CD4-positive, CD25-positive, alpha-beta regulatory T cell (primary cell): ENCODE measurements at places on chromosomes 5 and 9.

GRCh38 chr5:55911784-55912653 lies 60.9 kb downstream of the IL31RA start:
- DNase-seq, result no peak

GRCh38 chr5:79235634-79236361 lies at the start of gene JMY:
Gene JMY (plus strand): TSS chr5:79236131. CDS start chr5:79236651, 520 bp downstream.
- peak; percentile 86 for DNase-seq

DNA sequence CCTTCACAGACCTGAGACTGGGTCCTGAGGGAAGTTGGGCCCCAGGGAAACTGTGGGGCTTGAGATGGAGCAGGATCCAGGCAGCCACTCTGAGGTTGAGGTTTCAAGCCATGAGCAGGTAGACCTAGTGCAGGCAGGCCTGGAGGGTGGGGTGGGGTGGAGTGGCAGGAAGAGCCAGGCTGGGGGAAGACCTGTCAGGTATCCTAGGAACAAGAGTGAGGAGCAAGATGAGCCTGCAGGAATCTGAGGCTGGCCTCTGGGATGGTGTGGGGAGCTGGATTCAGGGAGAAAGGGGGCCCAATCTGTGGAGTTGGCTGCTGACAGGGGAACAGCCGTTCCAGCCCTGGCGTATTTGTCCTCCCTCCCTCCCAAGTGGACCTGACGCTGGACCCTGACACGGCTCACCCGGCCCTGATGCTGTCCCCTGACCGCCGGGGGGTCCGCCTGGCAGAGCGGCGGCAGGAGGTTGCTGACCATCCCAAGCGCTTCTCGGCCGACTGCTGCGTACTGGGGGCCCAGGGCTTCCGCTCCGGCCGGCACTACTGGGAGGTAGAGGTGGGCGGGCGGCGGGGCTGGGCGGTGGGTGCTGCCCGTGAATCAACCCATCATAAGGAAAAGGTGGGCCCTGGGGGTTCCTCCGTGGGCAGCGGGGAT lies 9.8 kb downstream of the RACK1 start:
- no peak for DNase-seq

- no peak for DNase-seq
Observed at GRCh38 chr5:90015584-90016018, 394.0 kb downstream of the CETN3 start.

DNA sequence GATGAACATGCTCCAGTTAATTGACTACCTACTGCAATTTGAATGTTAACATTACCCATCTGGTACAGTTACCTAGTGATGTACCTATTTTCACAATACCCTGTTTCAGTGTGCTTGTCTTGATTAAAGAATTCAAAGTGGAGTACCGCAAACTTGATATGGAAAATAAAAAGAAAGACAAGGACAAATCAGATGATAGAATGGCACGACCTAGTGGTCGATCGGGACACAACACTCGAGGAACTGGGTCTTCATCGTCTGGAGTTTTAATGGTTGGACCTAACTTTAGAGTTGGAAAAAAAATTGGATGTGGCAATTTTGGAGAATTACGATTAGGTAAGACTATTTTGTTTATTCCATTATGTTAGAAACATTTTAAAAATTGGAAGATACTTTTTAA lies 33.5 kb downstream of the CSNK1G3 start:
- peak; percentile 34 for DNase-seq

GRCh38 chr5:150060471-150060870 lies 25.9 kb downstream of the CSF1R start:
- DNase-seq, result no peak

GRCh38 chr5:16669776-16670175 lies 53.0 kb upstream of the RETREG1 start:
- no peak for DNase-seq

- DNase-seq, result no peak
Observed at GRCh38 chr9:18811171-18811570, 221.8 kb downstream of the SAXO1 start.

DNA sequence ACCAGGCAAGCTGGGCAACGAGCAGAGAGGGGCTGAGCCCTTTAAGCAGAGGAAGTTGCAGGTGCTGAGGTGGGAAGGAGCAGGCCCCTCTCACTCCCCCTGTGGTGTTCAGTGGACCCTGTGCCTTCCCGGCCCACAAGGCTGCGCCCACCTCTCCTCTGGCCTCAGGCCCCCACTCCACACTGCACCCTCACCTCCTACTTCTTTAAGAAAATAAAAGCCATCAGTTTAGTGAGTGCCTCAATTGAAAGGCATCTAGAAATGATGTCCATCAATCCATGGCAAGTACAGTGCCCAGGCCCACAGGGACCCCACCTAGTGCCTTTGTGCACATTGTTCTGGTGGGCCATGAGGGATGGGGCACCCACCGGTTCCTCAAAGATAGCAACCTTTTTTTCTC lies 158.0 kb downstream of the PAX5 start:
- DNase-seq, result no peak

DNA sequence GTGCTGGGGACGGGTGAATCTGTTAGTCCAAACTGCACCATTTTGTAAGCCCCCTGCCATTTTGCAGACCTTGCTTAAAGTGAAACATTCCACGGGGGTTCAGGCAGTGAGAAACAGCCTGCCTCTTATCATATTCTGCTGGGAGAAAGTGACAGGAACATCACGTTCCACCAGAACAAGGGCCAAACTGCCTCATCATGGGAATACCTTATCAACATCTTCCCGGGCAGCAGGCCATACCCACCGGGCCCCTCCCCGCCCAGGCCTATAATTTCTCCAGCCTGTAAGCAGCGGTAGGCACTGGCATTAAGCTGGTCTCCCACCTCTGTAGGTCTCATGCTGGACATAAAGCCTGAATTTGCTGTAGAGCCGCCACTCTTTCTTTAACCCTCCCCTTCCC lies 1.5 kb upstream of the CFAP77 start:
- DNase-seq, result no peak

DNA sequence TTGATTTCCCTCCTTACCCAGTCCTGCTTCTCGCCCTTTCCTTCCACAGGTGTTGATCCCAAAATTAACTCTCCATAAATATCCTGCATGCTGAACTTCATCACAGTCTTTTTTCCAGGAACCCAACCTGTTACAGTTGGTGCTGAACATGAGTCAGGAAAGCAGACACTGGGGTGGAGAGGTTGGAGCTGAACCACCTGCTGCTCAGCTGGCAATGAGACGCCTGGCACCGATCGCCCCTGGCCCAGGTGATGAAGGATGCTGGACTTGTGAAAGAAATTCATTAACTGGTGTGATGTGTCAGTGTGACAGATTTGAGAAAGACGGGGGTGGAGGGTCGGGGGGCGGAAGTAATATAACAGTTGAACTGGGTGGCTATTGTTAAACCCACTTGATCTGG lies 30.6 kb downstream of the CPLX2 start:
- no peak for DNase-seq

DNA sequence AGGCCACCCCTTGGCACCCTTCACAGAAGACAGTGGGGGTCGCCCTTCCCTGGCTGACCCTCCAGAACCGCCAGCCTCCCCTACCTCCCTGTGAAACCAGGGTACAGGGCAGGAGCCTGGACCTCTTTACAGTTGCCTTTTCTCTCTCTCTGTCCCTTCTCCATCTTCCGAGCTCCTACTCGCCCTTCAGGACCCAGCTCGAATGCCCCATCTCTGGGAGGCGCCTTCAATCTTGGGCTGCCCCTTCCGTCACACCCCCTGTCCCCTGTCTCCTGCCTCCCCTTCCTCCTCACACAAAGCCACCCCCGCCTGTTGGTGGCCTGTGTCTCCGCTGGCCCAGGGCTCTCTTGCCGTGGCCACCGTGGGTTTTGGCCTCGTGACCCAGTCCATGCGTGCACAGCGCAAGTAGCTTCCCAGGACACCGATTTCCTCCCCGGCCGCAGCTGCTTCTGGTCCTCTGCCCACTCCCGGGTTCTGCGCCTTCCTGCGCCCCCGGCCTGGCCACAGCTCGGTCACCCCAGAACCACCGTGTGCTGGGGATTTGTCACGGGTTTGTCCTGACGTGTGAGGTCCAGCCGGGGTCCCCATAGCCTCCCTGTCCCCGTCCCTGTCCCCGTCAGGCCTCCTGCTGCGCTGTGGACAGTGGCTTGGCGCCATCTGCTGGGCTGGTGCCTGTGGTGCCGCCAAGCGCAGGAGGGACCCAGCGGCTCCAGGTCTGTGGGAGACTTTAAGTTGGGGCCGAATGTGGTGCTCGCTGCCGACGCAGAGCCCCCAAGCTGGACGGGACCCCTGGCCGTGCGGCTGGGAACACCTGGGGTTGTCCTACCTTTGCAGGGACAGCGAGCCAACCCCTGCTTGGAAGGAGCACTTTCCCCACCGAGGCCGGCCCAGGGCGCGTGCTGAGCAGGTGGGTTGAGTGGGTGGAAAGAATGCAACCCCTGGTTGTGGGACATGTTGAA lies 4.0 kb upstream of the TMEM250 start:
- peak; percentile 64 for DNase-seq

DNA sequence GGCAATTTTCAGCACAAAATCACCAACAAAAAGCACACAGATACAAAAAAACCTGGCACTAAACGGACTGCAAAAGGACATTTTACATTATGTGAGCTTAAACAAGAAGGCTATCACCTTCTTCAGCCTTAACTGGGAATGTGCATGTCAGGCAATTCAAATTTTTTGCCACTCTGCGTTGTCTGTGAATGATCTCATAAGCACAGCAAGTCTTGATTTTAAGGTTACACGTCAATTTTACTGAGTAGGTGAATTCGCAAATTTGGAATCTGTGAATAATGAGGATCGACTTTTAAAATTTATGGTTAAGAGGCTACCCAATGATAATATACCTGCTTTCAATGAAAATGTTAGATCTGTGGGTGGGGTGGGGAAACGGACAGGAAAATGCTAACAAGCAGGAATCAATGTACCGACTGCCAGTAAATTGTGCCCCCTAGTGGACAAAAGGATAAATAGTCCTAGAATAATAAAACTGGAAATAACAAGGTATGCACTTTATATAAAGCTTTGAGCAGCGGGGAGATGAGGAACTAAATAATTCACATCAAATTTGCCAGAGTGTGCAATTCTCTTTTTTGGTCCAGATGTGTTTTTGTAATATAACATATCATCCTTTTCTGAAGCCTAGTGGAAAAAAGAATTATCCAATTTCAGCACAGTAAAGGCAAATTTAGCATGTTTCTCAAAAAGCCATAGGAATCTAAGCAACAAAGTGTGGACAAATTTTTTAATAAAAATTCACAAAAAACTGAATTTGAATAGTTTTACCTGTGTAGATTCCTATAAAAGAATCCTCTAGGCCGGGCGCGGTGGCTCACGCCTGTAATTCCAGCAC lies 20.5 kb downstream of the EQTN start:
- peak; percentile 52 for DNase-seq

- DNase-seq, result no peak
Observed at GRCh38 chr5:7533941-7534340, 138.0 kb downstream of the ADCY2 start.

- DNase-seq, result no peak
Observed at GRCh38 chr9:16671591-16672137, 198.8 kb downstream of the BNC2 start.

- no peak for DNase-seq
Observed at GRCh38 chr9:105051897-105052296, 123.9 kb upstream of the ABCA1 start.

DNA sequence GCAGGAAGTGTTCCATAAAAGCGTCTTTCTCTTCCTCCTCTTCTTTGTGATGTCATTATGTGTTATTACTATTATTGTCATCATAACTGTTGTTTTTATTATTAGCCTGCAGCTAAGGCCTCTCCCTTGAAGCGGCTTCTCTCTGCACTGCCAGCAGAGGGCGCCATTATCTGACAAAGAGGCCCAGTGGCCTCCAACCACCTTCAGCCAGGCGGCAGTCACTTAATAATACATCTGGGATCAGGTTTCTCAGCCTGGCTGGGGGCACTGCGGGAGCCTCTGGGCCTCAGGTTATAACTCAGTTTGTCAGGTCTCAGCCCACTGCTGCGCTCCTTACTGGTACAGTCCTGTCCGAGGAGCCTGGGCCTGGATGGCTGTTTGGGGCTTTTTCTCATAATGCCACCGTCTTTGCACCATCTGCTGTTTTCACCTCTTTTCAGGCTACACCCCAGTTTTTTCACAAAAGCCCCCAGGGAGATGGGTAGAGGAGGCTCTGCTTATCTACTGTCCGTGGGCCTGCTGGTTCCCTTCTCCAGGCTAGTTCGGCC lies 281.9 kb downstream of the NSG2 start:
- DNase-seq, result no peak

DNA sequence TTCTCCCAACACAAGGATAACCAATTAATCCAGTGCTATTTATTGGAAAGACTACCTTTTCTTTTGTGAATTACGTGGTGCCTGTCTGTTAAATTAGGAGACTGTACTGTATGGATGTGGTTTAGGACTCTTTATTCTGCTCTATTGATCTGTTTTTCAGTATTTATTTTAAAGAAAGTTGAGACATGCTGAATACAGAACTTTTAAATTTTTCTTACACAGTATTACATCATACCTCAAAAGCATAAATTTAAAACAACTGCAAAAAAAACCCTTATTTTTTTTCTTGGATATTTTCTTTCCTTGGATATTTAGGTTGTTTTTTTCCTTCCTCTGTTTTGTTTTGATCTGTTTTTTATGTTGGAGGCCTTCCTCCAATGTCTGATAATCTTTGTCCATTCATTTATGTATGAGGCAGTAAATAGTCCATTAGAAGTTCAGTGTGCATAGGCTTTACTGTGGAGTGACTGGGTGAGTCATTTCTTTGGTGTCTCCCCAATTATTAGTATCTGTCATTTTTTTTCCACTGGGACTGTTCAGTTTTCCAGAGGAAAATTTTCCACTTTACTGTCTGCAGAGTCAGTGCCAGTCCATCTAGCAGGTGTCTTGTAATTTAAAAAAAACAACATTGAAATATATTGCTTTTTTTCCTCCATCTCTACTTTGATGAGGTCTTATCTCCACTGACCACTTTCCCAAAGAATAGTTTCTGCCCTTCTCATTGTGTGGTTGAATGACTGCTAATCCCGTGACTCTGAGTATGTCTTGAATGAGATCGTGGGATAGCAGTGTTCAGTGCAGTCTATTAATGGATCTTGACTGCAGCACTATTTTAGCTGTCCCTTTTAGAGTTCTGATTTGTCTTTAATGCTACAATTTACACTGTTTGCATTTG lies 15.2 kb downstream of the CYSTM1 start:
- no peak for DNase-seq

GRCh38 chr5:98341038-98342032 lies 432.1 kb upstream of the RGMB start:
- DNase-seq, result no peak

GRCh38 chr5:139418793-139419192 lies 14.9 kb upstream of the SPATA24 start:
- no peak for DNase-seq

- DNase-seq, result no peak
Observed at GRCh38 chr9:19510907-19511306, 102.1 kb downstream of the ACER2 start.
